ENCODE measurements at places on chromosomes 11 and 22.

- DNase-seq = peak; percentile 71
Observed at GRCh38 chr11:123654566-123655081, at the start of gene SCN3B. Gene SCN3B, minus strand, starts transcription at chr11:123654624. Its CDS starts 823 bp downstream, at chr11:123653801.

DNA sequence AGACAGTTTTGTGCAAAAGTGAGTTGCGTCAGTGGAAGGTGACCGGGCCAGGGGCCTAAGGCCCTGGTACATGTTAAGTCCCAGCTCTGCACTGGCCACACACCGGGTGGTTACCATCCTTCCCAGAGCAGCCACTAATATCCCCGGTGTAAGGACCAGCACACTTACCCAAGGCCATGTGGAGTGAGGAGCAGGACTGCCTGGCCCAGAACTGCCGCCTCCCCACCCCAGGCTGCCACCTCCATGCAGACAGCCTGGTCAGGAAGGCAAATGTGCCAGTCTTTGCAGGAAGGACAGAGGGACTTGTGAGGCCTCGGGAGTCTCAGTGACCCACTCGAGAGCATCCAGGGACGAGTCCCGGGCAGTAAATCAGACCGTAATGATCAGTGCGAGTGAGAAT is 102.9 kb downstream of the MORC2 start:
- no peak for DNase-seq

GRCh38 chr11:128361451-128362020 is 225.8 kb downstream of the ETS1 start:
- peak; percentile 6 for DNase-seq

GRCh38 chr11:110374921-110375320 is 54.8 kb upstream of the FDX1 start:
- DNase-seq = no peak

DNA sequence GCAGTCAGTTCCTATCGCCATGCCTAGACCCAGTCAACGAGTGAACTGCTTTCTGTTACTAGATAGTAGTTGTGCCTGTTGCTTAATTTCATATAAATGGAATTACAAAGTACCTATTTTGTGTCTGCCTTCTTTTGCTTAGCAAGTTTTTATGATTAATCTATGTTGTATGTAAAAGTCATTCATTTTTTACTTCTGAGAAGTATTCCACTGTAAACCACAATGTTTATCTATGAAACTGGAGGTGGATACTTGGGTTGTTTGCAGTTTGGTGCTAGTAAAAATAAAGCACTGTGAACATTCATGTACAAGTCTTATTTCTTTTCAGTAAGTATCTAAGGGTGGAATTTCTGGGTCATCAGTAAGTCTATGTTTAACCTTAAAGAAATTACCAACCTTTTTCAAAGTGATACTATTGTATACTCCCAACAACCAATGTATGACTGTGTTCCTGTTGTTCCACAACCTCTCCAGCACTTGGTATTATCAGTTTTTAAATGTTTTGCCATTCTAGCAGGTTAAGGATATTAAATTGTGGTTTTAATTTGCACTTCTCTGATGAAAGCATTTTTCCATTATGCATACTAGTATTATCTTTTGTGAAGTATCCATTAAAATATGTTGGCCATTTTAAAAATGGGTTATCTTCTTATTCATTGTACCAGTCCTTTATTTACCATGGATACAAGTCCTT is 68.2 kb downstream of the DNAJC24 start:
- peak; percentile 2 for DNase-seq

All from AG08395 (cell line).